ENCODE measurements at places on chromosomes 6 and 20.

DNA sequence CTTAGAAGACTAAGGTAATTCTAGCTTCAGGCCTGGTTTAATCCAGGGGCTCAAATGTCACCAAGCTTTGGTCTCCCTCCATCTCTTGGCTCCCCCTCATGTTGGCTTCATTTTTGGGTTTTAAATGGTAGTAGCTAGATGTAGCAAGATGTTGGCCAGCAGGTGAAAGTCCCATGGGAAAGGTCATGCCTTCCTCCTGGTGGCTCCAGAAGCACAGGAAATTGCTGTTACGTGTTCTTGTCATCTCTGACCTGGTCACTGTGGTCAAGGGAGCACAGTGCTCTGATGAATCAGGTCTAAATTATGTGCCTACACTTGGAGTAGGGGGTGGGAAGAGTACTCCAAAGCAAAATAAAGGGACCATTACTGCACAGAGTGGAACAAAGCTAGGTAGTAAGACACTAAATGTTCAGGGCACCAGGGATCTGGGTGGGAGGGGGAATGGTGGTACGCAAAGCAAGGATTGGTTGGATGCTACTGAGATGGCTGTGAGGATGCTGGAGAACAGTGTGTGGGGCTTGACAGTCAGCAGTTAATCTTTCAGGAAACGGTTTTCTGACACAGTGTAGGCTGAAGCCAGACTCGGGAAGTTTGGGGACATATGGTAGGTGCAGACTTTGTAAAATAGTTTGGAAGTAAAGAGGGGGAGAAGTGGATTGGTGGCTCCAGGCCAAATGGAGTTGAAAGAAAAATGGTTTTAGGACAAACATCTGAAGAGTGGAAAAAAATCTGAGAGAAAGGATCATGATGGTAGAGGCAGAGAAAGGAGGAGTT, 30.1 kb downstream of the CDS2 start:
- peak; percentile 39 for DNase-seq

DNA sequence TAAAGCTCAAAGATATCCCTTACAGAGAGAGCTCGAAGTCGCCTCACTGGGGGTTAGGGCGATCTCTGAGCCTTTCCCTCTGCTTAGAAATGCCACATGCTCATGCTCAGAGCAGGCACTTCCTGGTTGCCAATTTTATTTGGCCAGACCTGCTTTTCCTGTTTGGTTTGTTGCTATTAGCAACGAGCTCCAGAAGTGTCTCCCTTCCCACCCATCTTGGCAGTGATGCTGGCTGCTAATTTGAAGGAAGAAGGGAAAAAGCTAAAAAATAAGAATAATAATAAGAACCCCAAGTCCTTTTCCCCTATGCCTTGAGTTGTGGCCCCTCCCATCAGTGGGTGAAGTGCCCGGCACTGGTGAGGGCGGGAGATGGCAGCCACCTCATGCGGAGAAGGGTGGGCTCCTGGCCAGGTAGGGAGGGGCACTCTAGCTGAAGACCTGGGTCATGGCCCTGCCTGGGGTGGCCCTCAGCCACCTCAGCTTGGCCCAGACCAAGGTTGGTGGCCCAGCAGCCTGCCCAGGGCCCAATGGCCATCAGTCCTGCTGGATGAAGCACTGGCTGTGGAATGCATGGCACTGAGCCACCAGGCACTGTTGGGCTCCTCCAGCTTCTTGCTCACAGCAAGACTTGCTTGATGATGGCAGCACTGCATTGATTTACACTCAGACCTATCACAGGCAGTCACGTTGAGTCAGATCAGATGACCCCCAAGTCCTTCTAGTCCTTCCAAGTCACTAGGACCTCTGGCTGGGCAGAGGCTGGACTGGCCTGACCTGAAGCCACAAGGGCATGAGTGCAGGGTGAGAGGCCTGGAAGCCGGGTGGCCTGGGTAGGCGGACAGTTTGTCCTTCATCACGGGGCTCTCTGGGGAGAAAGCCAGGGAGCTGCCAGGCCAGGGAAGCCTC, 79.0 kb downstream of the SYNJ2 start:
- DNase-seq: peak; percentile 73

DNA sequence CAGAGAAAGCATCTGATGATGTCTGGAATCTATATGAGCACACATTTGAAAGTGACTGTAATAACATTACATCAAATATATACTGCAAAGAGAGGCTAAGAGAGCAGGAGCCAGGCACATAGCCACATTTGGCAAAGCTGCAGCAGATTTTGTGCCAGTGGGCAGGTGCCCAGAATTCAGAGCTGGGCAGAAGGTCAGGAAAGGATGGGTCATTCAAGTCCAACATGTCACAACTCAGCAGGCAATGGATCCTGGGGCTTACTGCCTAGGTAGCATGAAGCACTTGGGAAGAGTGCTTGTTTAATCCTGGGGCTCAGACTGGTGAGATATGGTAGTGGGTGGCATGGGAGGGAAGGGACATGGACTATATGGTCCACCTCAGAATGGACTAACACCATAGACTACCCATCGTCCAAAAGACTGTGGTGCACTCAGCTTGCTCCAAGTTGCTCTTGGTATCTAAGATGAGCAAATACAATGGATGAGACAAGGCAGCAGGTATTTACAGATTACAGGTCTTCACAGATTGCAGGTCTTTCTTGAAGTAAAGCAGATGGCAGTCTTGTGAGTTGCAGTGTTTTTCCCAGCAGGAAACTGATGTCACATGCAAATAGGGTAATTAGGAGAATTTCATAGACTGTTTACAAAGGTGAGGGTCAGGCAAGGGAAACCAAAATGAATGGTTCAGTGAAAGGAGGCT, 31.2 kb upstream of the SHLD1 start:
- no peak for DNase-seq

DNA sequence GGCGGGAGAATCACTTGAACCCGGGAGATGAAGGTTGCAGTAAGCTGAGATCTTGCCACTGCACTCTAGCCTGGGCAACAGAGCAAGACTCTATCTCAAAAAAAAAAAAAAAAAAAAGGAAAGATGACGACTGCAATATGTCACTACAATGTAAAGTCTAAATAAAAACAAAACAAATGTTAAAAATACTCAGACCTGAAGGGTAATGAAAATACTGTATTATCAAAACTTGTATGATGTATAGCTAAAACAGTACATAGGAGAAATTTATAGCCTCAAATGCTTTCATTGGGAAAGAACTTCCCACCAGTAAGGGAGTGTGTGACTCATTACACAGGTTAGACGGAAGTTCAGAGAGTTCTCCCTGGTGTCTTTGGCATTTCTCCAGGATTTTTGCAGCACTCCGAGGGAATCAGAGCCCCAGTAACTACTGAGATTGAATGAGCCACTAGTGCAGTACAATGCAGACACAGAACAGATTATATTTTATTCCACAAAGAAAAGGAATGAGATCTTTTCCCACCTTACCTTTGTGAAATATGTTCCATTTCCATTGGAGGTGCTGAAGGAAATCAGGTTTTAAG, 12.5 kb upstream of the RALGAPB start:
- DNase-seq: peak; percentile 61

DNA sequence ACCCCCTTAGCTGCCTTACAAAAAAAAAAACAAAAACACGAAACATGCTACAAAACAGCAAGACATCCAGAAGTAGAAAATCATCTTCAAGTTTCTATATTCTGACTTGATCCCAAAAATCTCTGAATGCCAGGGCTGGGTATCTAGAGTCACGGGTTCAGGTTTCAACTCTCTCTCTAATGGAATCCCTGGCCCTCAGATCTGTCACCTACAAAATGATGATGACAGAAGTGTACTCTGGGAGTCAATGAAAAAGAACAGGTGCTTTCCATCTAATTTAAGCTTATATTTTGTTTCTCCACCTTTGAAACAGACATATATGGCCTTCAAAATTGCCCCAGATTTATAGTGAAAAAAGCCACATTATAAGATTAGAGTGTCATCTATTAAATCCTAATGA, 18.3 kb downstream of the RTN4IP1 start:
- no peak for DNase-seq
